OCI-LY7 (cell line): ENCODE measurements at places on chromosomes 5 and 9. TPM values are rescaled to one million over a fixed set of nuclear protein-coding genes. Genes with fewer than 3 reads are reported as not detected.

FOXD4L3 gene
- total RNA-seq, result 0.42 and 0.68 TPM in 2 replicates

GRCh38 chr9:106615118-106615889 is 247.7 kb upstream of the ZNF462 start:
- DNase-seq, result no peak

PCDHB15 gene
- not detected in 2 replicates for total RNA-seq

SPATA31C1 gene
- not detected in 2 replicates for total RNA-seq

- no peak for DNase-seq
Observed at GRCh38 chr9:136364942-136365774, 1.6 kb upstream of the DNLZ start.

DNA sequence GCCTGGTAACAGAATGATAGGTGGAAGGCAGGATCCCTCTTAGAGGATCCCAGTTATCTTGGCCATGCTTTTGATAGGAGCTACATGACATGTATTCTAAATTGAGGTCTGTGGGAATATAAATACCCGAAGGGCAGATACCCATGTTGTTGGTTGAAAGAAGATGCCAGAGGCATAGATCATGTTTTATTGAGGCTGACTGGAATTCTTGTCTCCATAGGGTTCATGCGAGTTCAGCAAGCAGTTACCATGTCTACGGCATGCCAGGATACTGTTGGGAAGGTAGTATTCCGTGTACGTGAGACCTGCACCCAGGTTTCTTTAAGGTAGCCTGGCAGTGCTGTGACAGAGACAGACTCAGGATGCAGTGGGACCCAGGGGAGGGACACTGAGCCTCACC is 230.7 kb downstream of the NR3C1 start:
- DNase-seq, result no peak
